ENCODE measurements at places on chromosomes 5 and 9.

DNA sequence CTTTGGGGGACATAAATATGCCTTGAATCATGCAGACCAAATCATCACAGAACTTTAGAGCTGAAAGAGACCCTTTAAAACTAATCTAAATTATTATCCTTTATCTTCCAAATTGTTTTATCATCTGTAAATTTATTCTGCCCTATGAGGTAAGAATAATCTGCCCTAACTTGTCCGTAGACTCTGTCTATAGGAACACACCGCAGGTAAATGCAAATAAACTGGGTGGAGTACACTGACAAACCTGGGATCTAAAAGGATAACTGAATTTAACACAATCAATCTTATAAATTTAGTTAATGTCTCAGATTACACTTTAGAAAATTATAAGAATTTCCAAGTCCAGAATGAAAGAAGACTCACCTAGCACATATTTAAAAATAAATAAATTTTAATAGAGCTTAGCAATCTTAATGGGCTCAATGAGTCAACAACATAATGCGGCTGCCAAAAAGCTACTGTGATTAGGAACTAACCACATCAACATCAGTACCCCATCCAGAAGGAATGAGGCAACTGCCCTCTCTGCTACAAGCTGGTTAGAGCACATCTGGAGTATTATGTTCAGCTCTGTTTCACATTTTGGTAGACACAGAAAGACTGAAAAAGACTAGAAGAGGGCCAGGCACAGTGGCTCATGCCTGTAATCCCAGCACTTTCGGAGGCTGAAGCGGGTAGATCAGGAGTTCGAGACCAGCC lies 5.6 kb downstream of the MEGF9 start:
- DNase-seq: peak; percentile 57

- DNase-seq: no peak
These were observed 26.2 kb upstream of the TNIP1 start for GRCh38 chr5:151107084-151107483.

DNA sequence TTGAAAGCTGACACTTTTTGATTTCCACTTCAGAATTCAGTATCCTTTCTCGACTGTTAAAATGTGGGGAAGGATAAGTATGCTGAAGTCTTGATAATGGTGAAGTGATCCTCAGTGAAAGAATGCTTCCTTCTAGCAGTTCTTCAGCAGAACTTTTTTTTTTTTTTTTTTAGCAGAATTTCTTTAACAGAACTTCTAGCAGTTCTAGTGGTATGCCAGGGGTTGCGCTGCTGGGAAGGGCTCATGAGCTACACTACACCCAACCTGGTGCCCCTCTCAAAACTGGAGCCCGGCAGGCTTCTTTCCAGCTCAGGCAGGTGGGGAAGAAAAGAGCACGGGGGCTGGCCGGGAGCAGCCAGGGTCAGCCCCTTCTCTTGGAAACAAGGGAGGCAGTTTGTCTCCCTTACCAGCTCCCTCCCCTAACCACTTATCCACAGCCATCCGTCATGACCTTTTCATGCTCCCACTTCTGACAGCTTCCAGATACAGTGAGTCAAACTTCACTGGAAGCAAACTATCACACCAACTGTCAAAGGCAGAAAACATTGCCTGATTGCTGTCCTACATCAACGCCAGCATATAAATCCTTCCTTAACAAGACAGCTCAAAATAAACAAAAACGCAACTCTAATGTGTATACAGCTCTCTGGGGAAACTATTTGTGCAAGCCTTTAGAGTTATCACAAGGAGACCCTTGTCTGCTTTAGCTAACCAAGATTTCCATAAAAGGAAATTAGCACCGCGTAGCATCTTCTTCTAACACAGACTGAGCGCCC lies 211.5 kb downstream of the GAPVD1 start:
- peak; percentile 33 for DNase-seq

DNA sequence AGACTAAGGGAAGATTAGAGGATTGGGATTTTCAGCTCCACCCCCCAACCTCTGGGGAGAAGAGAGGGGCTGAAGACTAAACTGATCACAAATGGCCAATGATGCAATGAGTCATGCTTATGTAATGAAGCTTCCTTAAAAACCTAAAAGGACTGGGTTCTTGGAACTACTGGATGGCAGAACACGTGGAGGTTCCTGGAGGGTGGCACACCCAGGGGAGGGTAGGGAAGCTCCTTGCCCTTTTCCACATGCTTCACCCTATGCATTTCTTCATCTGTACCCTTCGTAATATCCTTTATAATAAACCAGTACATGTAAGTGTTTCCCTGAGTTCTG lies 48.6 kb downstream of the ARHGEF28 start:
- no peak for DNase-seq

DNA sequence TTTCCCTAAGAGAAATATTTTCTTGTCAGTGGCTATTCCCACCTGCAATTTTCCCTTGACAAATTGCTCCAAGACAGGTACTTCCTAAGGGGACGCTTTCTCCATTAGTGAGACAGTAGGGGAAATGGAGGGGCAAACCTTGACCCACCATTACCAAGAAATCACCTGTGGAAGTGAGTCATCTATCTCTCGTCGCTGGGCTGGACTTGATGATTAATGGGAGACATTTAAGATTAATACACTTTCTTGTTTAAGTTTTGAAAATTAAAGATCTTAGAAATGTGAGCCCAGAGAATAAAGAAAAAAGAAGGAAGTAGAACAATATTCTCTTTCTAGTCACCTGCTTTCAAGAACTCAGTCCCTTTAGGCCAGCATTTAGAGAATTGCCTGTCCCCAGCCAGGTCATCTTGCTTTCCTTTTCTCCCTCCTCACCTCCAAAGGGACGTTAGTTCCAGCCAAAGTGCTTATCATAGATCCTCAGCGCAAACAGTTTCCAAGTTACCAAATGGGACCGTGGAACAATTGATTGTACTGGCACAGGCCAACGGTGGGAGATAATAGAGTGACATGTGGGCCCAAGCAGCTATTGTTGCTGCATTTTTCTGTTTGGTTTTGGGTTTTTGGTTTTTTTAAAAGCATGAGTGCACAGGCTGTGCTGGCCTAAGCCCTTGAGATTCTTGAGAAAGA lies 284.4 kb downstream of the ENC1 start:
- DNase-seq: no peak

- DNase-seq: peak; percentile 45
These were observed 82.7 kb upstream of the IL7R start for GRCh38 chr5:35773967-35774366.

DNA sequence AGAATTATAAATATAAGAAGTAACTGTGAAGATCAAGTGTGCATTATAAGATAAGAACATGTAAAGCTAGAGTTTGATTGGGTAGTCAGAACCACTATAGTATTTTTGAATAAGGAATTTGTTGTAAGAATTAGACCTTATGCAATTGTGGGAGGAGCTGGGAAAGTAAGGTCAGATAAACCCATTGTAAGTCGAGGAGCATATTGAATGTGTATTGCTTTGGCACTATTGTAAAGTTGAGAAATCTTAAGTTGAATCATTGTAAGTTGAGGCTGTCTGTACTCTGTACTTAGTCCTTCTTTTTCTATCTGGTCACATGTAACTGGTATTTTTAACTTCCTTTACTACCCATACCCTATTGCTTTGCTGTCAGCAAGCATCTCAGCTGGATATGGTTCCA lies 158.7 kb downstream of the CCDC171 start:
- DNase-seq: no peak

DNA sequence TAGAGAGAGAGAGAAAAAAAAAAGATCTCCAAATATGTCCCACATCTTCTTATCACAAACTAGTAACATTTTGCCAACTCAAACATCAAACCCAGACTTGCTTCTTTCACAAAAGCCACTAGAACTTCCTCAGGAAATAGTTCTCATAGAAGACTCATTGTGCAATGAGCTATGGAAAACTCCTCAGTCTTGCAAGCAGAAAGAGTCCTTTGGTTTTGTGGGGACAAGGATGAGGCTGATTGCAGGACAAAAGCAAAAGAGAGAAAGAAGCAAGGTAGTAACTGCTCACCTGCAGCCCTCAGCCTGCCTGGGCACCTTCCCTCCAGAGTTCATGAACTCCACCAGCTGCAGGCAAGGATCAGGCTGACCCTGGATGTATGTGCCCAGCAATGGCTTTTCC lies 399.0 kb downstream of the IRX1 start:
- no peak for DNase-seq

- DNase-seq: peak; percentile 85
These were observed 65.9 kb downstream of the SHOC1 start for GRCh38 chr9:111728617-111729366.

GRCh38 chr5:118378959-118379358 lies 609.4 kb downstream of the DTWD2 start:
- no peak for DNase-seq

DNA sequence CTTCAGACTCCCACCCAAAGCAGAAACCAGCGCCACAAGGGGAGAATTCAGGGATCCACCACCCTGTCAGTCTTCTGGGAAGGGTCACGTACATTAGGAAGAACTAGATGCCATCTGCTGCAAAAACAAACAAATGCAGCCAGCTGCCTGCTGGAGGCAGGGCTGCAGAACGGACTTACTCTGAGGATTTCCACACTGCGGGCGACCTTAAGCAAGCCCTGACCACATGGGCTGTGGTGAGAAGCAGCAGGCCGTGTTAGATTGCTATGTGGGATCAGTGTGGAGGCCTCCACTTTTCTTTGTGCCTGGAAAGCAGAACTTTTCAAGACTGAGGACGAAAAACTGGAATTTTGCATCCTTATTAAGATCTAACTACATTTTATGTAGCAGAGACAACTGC lies 13.4 kb upstream of the LTC4S start:
- no peak for DNase-seq

- DNase-seq: no peak
These were observed 7.7 kb downstream of the FBP1 start for GRCh38 chr9:94631599-94631998.

DNA sequence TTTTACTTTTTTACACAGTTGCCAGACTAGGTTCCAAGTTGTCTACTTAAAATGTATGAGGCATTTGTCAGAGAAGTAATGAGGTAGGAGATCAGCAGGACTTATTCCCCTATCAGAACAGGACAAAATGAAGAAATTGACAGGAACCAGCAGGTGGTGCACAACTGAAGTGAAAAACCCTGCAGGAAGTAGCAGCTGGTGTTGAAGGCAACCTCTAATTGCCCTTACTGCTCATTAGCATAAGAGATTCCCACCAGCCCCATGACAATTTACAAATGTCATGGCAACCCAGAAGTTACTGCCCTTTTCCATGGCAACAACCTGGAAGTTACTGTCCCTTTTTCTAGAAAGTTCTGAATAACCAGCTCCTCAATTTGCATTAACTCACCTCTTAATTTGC lies 5.4 kb downstream of the PCDHB15 start:
- DNase-seq: no peak

GRCh38 chr5:9766581-9766980 lies 136.4 kb upstream of the TAS2R1 start:
- DNase-seq: peak; percentile 76

GRCh38 chr5:160317434-160317833 lies 5.1 kb upstream of the CCNJL start:
- DNase-seq: no peak

- DNase-seq: no peak
These were observed 95.0 kb upstream of the ARRDC3 start for GRCh38 chr5:91478096-91478495.

DNA sequence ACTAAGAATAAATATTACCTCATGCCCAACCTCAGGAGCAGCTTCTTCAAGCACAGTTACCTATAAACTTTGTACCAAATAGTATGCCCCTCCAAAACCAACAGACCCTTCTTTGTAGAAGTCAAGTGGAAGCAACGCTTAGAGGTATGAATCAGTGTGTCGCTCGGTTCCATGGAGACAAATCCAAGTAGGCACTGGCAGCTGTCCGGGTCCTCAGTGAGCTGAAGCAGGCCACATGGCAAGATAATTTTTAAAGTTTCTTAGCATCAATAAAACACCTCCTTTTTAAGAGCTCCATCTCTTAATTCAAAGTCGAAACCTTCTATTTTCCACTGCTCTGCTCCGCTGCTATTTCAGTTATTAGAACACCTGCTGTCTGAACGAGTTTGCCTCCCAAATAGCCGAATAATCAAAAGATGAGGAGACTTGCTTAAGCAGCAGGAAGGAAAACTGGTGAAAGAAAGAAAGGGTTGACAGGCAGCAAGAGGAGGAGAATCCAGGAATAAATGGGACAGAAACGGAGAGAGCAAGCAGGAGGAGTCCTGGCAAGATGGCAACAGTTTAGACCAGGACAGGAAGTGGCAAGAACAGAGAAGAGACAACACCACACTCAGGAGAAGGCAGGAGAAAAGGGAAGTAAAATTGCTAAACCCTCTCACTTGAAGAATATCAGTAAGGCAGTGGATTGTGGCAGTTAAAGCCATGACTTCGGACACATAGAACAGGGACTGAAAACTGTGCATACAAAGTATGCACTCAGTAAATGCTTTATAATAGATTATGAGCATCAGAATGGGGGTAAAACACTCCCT lies 65.0 kb downstream of the PPP2R2B start:
- DNase-seq: no peak

GRCh38 chr9:127539982-127540663 lies 72.0 kb upstream of the STXBP1 start:
- no peak for DNase-seq

DNA sequence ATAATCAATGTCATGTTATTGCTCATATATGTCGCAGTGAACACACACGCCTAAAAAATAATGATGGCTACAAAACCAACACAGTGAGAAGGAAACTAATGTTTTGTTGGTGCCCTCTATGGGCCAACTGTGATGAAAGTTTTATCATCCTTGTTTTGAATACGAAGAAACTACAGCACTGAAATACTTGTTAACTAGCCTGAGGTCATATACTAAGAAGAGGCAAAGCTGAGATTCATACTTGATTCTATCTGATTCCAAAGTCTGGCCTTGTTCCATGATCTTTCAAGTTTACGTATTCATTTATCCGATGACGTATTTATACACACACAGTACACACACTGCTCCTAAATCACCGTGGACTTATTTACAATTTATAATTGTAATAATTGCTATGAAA lies 16.1 kb upstream of the DRD1 start:
- peak; percentile 42 for DNase-seq

GRCh38 chr9:106860721-106861639 lies 2.0 kb upstream of the ZNF462 start:
- no peak for DNase-seq

DNA sequence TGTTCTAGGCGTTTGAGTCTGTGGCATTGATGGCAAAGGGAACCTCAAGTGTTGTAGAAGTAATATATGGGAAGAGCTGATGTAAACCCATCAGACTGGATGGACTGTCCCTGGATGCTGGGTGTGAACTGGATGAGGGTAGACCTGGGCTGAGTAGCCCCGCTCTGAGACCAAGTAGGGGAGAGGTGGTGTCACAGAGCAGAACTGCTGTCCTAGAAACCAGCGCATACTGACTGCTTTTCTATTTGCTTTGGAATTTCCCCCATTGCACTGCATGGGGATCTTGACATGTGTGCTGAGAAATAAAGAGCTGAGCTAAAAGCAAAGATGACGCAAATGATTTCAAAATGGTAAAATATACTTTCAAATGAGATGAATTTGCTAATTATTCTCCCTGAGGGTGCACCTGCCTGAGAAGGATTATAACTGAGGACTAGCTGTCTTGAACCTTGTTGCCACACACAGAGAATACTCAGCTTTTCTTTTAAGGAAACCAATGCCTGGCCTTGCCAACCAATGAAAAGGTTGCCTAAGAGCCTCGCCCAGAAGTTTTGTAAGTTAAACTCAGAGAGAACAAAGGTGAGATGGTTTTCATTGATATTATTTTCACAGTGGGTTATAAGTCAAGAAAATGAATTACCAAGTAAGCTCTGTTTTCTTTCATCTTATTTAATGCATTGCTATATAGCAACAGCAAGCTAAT lies 44.8 kb downstream of the NIM1K start:
- no peak for DNase-seq

All from HFFc6 (cell line).